ENCODE measurements at places on chromosomes 1 and 21. TPM values are rescaled to one million over a fixed set of nuclear protein-coding genes. Genes with fewer than 3 reads are reported as not detected.

GRCh38 chr21:39610703-39611102 lies 2.0 kb upstream of the B3GALT5 start:
- no peaks in the 10 kb centered on the region for H3K36me3 ChIP-seq
- no peaks in the 10 kb centered on the region for H3K4me1 ChIP-seq
- DNase-seq, result peak; percentile 7
- no peak overlapping the region for H3K27ac ChIP-seq
- H3K27me3 ChIP-seq, result peaks cover 22% of the 10 kb centered on the region
- H3K4me3 ChIP-seq, result no peak overlapping the region

DNA sequence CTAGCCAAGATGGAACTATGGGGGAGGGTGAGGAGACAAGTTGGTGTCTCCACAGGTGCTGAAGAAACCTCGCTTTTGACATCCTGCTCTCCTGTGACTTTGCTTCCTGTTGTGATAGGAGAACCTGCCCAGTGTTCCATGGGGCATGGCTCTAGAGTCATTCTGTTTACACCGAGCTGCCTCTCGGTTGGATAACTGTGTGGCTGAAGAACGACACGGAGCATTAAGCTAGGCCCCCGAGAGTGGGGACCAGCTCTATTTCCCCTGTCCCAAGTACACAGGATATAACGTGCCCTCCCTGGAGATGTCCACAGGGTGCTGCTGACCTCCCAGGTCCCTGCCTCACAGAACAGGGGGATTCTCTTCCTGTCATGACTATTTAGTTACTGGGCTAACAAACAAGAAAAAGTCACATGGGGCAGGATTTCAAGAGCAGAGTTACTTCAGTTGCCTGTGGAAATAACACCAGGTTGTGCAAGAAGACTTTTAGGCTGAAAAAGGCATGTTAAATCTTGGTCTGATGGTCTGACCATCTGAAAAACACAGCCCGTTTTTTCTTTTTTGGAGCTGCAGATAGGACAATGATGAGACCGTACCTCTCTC lies 29.4 kb upstream of the PPP2R5A start:
- peaks cover 14% of the 10 kb centered on the region for H3K27me3 ChIP-seq
- no peak overlapping the region for H3K27ac ChIP-seq
- no peak overlapping the region for H3K4me3 ChIP-seq
- no peaks in the 10 kb centered on the region for H3K4me1 ChIP-seq
- DNase-seq, result no peak
- no peaks in the 10 kb centered on the region for H3K36me3 ChIP-seq

DNA sequence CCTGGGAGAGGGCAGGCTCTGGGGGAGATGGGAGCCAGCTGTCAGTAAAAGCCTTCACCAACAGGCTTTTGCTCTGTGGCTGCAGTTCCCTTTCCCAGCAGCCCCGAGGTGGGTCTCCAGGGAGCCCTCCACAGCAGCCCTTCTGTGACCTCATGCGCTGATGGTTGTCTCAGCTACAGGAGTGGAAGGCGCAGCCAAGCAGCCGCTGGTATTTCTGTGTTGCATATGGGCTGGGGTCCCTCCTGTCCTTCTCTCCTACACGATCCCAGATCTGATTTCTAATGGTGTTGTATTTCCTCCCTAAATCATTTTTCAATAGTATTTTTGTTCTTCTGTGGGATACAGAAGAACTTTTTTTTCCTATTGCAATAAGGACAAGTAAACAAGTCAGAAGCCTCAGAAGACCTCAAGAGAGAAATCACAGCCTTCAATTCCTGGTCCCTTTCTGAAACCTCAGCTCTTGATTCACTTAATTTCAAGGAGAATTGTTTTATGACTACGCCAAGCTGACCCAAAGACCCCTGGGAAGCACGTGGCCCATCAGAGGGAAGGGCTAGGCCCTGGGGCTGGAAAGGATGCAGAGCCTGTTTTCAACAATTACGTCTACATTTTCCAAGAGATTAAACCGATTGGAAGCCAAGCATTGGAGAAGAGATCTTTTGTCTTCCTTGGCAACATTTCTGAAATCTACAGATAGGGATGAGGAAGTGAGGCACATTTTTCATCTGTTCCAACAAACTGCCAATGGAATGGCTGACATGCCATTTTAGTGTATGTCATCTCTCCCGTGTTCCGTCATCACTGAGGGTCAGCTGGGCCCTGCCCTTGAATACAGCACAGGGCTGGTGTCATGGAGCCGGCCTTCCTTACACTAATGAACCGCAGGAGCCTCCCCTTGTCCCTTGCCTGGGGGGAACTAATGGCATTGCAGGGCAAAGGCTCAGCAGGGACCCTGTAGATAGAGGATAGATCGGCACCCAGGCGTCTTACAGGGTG lies 42.0 kb upstream of the SCCPDH start:
- H3K4me1 ChIP-seq, result peaks cover 20% of the 10 kb centered on the region
- H3K27ac ChIP-seq, result peak overlapping the region; percentile 58
- H3K36me3 ChIP-seq, result no peaks in the 10 kb centered on the region
- H3K4me3 ChIP-seq, result no peak overlapping the region
- H3K27me3 ChIP-seq, result no peaks in the 10 kb centered on the region

GRCh38 chr1:45542591-45542990 lies 8.0 kb upstream of the AKR1A1 start:
- no peak overlapping the region for H3K4me3 ChIP-seq
- no peaks in the 10 kb centered on the region for H3K36me3 ChIP-seq
- H3K4me1 ChIP-seq, result no peaks in the 10 kb centered on the region
- H3K27me3 ChIP-seq, result no peaks in the 10 kb centered on the region

DNA sequence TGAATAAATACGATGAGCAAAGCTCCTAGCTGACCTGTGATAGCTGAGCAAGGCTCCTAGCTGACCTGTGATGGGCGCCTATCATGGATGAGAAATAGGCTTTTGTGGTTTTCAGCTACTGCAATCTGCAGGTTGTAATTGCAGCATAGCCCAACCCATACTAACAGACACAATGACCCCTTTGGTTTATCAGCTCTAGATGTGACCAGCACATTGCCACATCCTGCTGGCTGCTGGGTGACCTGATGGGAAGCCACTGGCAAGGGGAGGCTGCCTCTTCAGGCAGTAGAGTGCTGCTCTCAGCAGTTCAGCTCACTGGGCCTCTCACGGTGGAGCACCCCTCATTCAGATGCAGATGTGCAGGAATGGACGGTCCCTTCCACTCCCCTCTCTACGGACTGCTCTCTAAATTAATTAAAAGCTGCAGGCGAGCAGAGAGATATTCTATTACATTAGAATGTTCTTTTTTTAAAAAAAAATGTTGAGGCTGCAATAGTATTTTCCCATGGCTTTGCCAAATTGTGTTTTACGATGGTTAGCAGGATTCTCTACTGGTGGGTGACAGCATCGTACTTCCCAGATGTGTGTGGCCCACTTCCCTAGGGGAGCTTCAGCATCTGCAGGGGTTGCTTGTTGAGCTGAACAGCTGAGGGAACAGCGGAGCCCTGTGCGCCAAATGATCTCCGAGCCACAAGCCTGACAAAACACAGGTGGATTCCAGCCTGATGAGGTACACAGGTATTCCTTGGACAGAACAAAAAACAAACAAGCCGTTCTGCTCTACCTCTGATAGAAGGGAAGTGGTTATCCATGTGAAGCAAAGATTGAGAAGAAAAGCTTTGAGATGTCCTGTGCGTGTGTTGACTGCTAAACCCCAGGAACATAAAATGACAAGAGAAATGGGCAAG lies 65.0 kb downstream of the SYT6 start:
- H3K36me3 ChIP-seq, result no peaks in the 10 kb centered on the region
- H3K4me3 ChIP-seq, result no peak overlapping the region
- no peak for DNase-seq

DNA sequence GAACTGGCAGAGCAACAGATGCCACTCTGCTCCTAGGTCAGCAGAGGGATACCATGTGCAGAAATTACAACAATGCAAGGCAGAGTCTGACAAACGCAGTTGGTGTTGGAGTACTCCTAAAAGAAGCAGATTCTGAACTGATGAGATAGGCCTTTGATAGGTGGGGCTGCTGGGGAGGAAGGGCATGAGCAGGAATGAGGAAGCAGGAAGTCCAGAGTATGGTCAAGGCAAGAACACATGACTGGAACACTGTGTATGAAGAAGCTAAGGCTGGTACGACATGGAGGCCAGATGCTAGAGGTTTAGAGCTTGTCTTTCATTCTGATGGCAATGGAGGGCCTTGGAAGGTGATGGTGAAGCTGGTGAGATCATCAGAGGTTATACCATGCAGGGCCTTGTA lies 11.5 kb upstream of the THRAP3 start:
- H3K36me3 ChIP-seq, result no peaks in the 10 kb centered on the region
- H3K4me3 ChIP-seq, result no peak overlapping the region
- no peaks in the 10 kb centered on the region for H3K4me1 ChIP-seq
- no peak overlapping the region for H3K27ac ChIP-seq
- no peak for DNase-seq

DNA sequence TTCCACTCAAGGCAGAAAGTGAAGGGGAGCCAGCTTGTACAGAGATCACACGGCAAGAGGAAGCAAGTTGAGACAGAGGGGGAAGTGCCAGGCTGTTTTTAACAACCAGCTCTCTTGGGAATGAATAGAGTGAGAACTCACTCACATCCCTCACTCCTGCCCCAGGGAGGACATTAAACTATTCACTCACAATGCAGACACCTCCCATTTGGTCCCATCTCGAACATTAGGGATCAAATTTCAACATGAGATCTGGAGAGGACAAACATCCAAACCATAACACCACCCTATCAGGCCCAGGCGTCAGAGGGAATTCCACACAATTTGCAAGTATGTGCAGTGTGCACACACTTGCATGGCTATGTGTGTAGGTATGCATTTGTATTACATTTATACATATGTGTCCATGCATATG lies 62.7 kb downstream of the DMAP1 start:
- no peak overlapping the region for H3K4me3 ChIP-seq
- H3K27ac ChIP-seq, result no peak overlapping the region
- H3K4me1 ChIP-seq, result no peaks in the 10 kb centered on the region
- DNase-seq, result peak; percentile 8
- H3K27me3 ChIP-seq, result no peaks in the 10 kb centered on the region

DNA sequence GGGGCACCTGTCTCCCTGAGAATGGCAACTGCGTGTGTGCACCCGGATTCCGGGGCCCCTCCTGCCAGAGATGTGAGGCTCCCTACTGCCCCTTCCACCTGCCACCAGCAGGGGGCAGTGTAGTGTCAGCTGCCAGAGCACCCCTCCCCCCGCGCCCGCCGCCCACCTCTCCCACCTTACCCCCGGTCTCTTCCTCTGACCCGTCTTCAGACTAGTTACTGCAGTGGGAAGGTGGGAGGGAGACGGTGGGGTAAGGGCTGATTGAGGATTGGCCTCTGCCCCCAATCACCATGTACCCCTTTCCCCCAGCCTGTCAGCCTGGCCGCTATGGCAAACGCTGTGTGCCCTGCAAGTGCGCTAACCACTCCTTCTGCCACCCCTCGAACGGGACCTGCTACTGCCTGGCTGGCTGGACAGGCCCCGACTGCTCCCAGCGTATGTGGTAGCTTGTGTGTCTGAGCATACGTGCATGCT lies 10.1 kb upstream of the LRRC71 start:
- peaks cover 44% of the 10 kb centered on the region for H3K36me3 ChIP-seq
- no peak overlapping the region for H3K4me3 ChIP-seq
- no peak overlapping the region for H3K27ac ChIP-seq
- DNase-seq, result no peak
- peaks cover 22% of the 10 kb centered on the region for H3K4me1 ChIP-seq

CRYBG2 gene
- total RNA-seq, result not detected

Data from fibroblast of lung (primary cell).